Urothelium cell line (cell line): ENCODE measurements at places on chromosomes 3 and 15.

DNA sequence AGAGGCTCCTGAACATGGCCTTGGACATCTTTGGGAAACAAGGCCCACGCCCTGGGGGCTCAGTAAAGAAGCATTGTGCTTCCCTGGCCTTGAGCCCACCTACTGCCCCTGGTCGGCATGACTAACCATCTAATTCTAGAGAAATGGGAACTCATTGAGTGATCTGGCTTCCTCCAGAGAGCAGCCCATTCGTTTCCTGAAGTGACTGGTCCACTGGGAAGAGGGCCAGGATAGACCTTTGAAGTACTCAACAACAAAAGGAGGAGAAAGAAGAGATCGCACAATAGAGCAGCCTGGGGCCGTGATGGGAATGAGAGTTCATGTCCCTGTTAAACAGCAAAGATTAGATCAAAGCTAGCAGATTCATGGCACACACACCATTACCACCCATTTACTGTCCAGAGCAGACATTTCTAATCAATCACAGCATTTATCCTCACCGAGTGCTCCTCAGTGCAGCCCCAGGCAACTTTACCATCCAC is 514.4 kb upstream of the PROK2 start:
- no peak for DNase-seq

GRCh38 chr15:98616397-98616796 is 31.9 kb upstream of the IGF1R start:
- no peak for DNase-seq

- DNase-seq: no peak
Measured at GRCh38 chr15:83039206-83039605, 27.8 kb upstream of the C15orf40 start.

- no peak for DNase-seq
Measured at GRCh38 chr15:68511073-68511991, 67.5 kb upstream of the CORO2B start.
